ENCODE measurements at places on chromosomes 6 and 20.

DNA sequence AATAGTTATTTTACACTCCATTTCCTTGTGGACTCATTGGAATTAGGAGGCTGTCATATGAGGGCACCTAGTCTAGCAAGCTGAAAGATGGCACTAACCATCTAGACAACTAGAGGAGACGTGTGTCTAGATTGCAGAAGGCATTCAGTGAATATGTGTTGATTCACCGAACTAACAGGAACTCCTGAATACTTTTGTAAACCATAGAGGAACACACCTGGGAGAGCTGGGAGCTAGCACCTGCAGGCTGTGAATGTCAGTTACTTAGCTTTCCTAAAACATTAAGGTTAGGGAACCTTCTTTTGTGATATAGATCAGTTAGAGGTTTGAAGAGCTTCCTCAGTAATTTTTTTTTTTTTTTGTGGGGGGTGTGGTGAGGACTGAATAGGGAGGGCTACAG, 7.7 kb downstream of the OPN5 start:
- no peak for DNase-seq

- DNase-seq: no peak
Measured at GRCh38 chr6:6711031-6711785, 122.7 kb downstream of the LY86 start.

- DNase-seq: no peak
Measured at GRCh38 chr6:130935978-130936377, 108.8 kb downstream of the SMLR1 start.

GRCh38 chr20:50449738-50450492, 60.3 kb upstream of the PTPN1 start:
- DNase-seq: no peak

GRCh38 chr6:5878792-5879191, 127.9 kb downstream of the NRN1 start:
- no peak for DNase-seq
